ENCODE measurements at places on chromosomes 6 and 20.

- no peak for DNase-seq
These were observed 270.1 kb upstream of the PRND start for GRCh38 chr20:4451487-4452081.

DNA sequence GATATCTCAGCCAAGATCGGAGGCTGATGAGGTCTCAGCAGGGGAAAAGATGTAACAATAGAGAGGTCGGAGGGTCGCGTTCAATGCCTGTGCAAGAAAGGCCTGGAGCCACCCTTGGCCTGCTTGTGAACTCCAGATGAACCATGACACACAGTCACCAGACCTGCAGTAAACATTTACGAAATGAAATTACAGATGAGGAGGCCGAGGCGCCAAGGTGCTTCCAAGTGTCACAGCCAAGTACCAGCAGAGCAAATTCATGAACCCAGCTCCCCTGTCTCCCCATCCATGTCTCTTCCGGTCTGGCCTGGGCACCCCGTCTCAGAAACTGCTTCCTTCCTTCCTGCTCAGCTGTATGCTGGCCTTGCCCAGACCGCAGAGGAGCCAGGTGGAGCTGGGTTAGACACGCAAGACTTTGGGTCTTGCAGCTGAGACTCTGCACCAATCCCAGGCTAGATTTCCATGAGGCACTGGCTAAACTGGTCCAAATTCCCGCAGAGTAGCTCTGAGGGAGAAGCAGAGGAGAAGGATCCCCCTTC, 48.1 kb downstream of the CHMP4B start:
- DNase-seq, result no peak

DNA sequence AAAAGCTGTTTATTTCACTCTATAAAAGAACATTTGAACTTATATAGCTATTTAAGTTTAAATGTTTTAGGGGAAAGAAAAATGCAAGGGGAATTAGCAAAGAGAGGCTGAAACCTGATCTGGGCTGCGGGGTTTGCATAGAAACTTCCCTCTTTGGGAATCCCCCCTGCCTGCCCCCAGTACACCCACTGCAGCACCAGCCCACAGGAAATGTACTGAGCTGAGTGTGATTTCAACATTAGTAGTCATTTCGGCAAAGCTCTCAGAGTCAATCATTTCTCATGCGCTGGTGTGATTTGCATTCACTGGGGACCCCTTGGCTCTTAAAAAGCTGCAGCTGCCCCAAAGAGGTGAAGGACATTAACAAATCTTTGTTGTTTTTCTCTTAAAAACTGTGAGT, 859.4 kb downstream of the MAFB start:
- no peak for DNase-seq

DNA sequence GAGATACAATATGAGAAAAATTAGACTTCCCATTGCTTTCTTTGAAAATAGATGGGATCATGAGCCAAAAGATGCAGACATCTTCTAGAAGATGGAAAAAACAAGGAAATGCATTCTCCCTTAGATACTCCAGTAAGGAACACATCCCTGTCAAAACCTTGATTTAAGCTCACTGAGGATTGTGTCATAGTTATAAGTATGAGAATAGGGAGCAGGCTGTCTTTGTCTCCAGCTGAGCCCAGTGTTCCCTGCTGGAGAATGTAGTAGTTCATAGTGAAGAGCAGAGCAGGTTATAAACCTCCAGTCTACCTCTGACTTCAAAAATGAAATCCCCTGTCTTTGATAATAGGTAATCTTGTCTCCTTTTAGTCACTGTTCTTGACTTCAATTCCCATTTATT, 589.9 kb downstream of the PHF3 start:
- no peak for DNase-seq

DNA sequence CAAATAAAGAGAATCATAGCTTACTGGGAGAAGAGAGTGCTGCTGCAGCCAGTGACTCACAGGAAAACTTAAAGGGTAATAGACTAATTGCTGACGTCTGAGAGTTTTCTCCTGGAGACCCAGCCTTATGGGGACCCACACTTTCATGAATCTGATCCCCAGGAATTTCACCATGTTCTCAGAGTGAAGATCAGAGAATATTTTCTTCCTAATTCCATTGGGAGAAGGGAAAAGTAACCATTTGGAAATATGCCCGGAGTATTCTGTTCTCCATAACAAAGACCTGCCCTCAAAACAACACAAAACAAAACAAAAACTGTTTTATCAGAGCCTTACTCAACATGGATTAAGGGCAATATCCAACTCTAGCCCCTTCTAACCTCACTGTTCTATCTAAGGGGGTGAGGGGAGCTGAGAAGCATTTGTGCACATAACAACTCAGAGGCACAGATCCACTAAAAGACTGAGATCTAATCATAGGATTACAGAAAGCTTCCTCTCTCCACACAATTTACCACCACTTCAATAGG, 168.2 kb upstream of the SSTR4 start:
- no peak for DNase-seq

GRCh38 chr6:130900913-130901312, 73.7 kb downstream of the SMLR1 start:
- DNase-seq, result no peak

GRCh38 chr6:29325777-29326176, 24.3 kb downstream of the OR14J1 start:
- no peak for DNase-seq

DNA sequence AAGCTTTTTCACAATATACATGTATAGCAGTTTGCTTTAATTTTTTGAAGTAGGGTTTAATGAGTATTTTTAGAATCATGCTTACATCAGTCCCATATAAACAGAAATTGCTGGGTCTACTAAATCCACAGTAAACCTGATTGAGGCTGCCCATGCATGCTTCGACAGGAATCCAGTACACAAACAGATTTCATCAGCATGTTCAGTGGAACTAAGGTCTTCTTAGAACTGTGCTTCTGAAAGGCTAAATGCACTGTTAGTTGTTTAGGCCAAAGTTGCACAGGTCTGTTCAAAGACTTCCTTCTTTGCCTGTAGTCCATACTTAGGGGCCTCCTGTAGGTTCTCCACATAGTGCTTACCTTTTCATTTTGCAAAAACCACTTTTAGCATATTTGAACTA, 42.5 kb upstream of the THBS2 start:
- no peak for DNase-seq

- peak; percentile 71 for DNase-seq
These were observed 38.2 kb downstream of the SHLD1 start for GRCh38 chr20:5788385-5788895.

DNA sequence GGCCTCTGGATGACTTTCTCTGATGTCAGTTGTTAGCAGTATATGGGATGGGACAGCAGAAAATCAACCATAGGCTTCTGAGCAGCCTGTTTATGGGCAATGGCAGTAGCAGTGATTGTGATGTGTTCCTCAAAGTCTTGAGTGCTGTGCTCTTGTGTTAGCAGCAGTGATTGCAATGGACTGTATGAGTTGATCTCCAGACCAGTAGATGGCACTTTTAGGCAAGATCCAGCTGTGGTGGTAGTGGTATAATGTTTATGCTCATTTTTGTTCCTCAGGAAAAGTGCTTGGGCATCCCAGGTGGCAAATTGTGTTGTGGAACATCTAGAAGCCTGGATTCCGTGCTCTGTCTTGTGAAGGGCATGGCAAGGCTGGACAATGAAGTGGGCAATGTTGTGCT, 181.6 kb upstream of the SYNCRIP start:
- DNase-seq, result no peak

- no peak for DNase-seq
These were observed 7.5 kb downstream of the FAM110A start for GRCh38 chr20:840858-841567.

DNA sequence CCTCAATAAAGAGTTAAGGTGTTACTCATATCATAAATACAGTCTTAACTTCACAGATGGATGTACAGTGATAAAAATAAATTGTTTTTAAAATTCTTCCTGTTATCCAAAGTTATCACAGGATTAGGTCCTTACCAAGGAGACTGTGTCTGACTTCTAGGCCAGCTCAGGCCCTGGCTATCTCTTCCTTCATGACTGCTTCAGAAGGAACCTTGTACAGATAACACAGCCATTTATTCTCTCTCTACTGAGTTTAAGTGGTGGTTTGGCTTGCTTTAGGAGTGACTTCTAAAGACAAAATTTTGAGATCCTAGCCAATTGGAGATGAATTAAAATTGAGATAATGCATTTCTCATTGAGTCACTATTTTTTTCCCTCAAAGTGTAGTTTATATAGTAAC, 40.8 kb upstream of the RNF182 start:
- DNase-seq, result no peak

GRCh38 chr20:6583134-6583738, 184.2 kb upstream of the BMP2 start:
- DNase-seq, result peak; percentile 56

GRCh38 chr6:159720708-159721107, 6.6 kb upstream of the WTAP start:
- DNase-seq, result no peak
